Activated T-helper 2 cell treated with anti-CD3 and anti-CD28 coated beads, Interferon-gamma antibody, Interleukin-2, Interleukin-4, amounts not matched to agents 10 μg/mL and 5 μg/mL and 100 μg/mL, durations not matched to agents 14 hours and 24 hours and 36 hours (primary cell): ENCODE measurements at places on chromosomes 12 and 14.

DNA sequence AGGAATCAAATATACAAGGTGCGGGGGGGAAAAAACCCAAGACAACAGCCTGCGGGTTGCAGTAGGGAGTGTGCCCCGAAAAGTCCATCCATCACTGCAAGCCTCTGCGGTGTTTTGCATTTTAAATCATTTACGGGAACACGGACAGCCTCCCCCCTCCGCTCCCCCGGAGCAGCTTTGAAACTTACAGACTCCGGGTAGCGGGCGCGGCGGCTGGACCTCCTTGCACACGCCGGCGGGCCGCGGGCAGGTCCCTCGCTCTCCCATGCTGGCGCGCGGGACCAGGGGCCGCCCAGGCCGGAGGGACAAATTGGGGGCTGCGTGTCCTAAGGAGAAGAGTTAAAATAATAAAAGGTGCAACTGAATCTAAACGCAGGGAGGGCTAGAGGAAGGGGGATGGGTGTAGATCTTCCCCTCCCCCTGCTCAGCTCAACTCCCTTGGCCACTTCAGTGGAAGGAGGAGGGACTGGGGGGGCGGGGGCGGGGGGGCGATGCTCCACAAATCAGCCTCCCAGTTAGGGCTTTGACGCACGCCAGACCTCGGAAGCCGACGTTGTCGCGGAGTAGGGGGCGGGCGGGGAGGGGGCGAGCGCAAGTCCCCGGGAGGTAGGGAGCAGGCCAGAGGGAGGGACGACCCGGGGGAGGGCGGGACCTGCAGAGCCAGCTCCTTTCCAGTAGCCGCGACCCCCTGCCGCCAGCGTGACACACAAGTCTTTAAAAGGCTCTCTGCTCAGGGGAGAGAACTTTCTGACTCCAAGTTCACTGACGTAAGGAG, at the start of gene KCNJ8:
KCNJ8 (minus strand) TSS at position 349 of the 775 bp plus-strand sequence. CDS start 1,090 bp downstream, outside the sequence.
- no peak for DNase-seq

- DNase-seq = peak; percentile 27
Measured at GRCh38 chr14:54627540-54628363, 60.8 kb downstream of the SAMD4A start.

DNA sequence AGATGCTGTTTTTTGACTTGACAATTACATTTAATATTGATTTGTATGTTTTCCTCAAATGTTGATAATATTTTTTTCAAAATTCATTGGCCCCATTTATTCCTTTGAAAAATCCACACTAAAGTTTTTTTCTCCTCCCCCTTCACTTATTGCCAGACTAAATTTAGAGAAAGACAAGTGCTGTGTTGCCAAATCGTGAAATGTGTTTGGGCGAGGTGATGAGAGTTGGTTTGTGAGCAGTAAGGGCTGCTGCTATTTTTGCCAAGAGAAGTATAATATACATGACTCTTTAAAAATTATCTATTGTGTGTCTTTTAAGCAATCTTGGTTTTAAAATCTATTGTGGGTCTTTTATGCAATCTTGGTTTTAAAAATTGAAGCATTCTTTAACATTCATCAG, 188.9 kb downstream of the PPFIA2 start:
- no peak for DNase-seq

DNA sequence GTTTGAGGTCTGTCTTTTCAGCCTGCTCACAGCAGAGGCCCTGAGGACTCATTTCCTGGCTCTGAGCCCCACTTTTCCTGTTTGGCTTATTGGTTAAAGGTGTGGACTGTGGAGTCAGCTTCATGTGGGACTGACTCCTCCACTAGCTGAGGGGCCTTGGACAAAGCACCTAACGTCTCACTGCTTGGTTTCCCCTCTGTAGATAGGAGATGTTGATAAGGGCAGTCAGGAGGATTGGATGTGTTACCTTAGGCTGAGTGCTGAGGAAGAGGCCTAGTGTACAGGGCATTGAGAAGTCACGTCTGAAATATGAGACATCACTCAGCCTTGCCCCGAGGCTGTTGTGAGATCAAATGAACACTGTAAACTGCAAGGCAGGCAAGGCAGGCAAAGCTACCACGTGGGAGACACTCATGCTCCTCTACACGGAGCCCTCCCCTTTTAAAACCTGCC, 27.1 kb upstream of the TCL1A start:
- DNase-seq = no peak

DNA sequence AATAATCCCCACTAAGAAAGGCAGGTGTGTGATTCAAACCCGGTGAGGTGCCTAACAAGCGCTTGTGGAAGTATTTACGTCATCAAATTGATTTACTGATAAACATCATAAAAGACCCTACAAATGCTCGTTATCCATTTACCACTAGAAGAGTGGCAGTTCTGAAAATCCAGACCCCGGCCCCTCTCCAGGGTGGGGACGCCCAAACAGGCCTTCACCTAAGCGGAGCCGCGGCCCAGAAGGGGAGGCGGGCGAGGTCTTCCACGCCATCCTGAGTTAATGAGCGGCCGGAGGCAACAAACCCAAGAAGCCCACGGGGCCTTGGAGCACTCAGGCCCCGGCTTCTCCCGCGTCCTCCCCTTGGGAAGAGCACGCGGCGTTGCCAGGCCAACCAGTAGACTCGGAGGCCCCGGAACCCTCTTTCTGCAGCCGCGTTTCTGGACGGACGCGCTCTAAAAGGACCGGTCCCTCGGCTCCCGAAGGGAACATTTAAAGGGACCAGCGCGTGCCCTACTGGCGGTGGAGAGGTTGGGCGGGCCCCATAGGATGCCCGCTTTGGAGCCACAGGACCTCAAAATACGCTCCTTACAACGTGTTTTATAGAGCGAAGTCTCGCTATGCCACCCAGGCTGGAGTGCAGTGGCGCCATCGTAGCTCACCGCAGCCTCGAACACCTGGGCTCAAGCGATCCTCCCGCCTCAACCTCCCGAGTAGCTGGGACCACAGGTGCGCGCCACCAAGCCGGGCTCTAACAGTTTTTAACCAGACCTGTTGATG, 3.5 kb downstream of the PTPN21 start:
- no peak for DNase-seq

DNA sequence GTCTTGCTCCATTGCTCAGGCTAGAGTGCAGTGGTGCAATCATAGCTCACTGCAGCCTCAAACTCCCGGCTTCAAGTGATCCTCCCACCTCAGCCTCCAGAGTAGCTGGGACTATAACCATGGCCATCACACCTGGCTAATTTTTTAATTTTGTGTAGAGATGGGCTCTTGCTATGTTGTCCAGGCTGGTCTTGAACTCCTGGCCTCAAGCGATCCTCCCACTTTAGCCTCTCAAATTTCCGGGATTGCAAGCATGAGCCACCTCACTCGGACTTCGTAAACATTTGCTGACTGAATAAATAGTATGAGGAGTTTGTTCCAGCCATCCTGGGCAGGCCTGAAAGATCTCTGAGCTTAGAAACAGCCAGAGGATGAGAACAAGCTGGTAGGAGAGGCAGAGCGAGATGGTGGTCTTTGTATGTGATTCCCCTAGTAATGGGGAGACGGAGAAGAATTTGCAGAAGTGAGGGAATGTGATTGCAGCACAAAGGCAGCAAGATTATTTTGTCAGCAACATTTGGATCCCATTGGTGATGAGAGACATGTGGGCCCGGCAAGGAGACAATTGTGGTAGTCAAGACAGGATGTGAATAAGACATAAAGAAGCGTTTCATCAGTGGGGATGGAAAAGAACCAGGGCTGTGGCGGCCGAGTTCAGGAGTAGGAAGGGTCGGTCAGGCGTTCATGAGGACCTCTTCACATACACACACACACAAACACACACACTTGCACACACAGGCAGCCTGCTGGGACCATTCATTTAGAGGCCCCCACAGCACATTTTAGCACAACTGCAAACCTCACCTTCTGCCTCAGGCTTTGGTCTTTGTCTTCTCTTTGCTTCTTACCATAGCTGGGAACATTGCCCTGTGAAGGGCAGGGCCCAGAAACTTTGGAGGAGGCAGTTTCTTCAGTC, 155.5 kb downstream of the ZFP36L1 start:
- DNase-seq = no peak

GRCh38 chr12:139585-139984, 73.0 kb downstream of the IQSEC3 start:
- DNase-seq = no peak

DNA sequence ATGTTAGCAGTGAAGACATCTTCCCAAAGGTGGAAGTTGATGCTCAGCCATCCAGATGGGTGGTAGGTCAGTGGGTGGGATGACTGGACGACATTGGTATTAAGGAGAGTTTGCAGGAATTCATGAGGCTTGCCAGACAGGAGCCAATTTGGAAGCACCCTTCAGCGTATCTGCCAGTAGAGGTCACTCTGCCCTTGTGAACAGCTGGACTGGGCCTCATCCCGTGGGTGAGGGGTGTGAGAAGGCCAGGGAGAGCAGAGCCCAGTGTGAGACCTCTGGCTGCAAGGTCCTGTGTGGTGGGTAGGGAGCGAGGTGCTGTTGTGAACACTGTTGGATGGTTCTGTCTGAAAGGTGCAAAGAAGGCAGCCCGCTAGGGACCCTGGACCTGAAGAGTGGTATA, 37.7 kb downstream of the SLC5A8 start:
- no peak for DNase-seq

DNA sequence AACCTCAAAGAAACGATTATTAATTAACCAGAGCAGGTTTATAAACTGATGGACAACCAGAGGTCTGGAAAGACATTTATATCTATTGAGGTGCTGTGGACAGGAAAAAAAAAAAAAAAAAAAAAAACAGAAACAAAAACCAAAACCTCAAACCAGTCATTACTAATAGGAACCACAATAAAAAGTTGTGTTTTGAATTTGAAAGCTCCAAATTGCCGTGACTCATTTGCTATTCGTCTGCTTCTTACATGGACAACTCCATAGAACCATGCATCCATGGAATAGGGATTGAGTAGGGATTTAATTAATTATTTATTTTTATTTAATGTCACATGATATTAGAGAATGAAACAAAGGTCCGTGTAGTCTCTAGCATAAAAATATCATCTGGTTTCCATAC, 134.1 kb upstream of the SSTR1 start:
- DNase-seq = no peak

DNA sequence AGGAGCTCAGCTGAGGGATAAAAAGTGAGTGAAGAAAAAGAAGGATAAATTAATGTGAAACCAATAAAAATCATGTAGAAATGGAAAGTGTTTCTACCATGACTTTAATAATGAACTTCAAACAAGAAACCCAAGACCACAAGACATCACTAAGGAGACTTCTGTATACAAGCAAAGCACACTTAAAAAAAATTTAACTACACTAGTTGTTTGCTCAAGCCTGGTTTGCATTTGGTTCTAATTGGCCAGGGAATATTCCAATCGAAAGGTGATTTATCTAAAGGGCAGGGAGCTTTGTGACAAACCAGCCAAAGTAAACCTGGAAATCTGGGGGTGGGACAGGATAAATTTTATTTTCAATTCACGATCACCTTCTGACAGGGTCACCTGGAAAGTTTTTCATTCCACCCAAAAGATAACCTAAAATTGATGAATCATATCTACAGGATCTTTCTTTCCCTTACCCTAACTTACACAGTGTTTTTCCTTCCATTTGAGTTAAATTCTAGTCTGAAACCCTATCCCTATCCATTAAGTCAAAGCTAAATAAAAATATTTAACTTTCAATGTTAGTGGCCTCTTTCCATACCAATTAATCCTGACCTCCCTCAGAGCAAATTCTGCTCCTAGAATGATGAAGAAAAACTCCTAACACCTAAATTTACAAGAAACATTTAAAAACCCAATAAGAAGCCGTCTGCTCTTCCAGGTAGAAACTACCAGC, 2.6 kb downstream of the EGLN3 start:
- DNase-seq = no peak

DNA sequence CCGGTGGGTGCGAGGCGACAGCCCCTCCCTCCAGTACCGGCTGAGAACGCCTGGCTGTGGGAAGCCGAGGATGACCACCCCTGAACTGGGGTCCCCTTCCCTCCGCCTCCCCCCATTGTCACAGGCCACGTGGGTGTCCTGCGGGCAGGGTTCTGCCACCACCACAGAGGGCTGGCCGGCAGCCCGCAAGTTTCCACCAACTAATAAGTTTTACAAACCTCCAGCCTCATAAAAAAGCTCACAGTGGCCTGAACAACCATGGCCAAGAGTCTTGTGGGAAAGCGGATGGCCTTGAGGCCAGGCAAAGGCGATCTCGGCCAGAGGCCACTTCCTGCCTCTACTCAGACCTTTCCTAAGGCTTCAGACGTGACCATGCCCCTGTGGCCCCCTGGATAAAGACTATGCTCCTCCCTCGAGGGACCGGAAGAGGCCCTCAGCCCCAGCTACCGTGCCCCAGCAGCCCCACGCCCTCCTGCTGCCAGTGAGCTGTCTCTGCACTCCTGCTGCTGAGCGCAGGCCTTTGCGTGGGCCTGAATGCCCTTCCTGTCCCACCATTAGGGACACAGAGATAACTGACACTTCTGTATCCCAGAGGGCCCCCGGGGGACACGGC, 46.1 kb upstream of the DLK1 start:
- DNase-seq = no peak

DNA sequence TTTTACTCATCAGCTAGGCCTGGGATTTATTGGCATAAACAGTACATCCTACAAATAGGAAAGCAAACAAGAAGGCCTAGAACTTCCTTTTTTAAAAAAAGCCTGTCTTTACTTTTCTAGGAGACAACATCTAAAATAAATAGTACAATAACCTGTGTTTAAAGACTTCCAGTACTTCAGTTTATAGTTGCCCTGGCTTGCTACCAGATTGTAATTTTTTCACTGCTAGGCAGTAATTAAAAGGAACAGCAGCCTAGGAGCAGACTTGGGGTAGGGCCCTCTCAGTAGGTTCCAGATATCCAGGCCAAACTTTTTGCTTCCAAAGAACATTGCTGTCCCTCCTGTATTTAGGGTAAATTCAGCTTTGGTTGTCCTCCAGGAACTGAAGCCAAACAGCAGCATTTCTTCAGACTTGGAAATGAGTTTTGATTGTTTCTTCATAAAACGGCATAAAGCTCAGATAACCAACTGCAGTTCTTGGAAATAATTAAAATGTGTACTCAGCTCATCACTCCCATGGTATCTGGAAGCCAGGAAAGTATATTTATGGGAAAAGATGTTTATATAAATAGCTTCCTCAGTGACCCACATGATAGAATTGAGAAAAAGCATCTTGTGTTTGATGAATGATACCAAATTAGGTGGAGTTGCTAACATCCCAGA, 61.7 kb downstream of the PPP1R36 start:
- no peak for DNase-seq

DNA sequence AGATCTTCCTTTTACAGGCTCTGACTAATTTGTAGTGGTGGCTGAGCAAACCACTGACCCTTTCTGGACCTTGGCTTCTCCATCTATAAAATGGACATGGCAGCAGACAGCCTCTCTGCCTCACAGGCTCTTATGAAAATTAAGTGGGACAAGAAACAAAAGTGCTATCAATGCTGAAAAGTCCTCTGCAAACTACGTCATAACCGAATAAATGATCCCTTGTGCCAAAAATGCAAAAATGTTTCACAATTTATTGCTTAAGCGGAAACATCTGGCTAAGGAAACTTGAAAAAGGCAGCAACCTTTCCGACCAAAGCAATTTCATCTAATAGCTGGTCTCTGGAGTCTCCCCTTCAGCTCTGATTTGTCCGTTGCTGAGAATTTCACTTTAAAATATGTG, 108.5 kb upstream of the PLXNC1 start:
- no peak for DNase-seq

- DNase-seq = no peak
Measured at GRCh38 chr12:22083167-22083566, 37.1 kb downstream of the CMAS start.

GRCh38 chr12:131642101-131642540, 68.8 kb upstream of the SFSWAP start:
- DNase-seq = no peak

GRCh38 chr14:35865611-35866324, 39.6 kb downstream of the BRMS1L start:
- DNase-seq = no peak

- DNase-seq = no peak
Measured at GRCh38 chr14:100122481-100123223, 36.8 kb downstream of the DEGS2 start.

- no peak for DNase-seq
Measured at GRCh38 chr14:95142208-95142607, 15.1 kb downstream of the DICER1 start.
